ENCODE measurements at places on chromosomes 5 and 9. TPM values are rescaled to one million over a fixed set of nuclear protein-coding genes. Genes with fewer than 3 reads are reported as not detected.

Gene SPINK13
- not detected for total RNA-seq

Gene EDIL3
- not detected for total RNA-seq

Gene PCDHGA5
- total RNA-seq: 1.2 TPM

Gene IFNA13
- total RNA-seq: not detected

Gene PLPPR1
- total RNA-seq: not detected

Gene CCNB1
- 12.7 TPM for total RNA-seq

Gene TMC1
- not detected for total RNA-seq

Gene MPDZ
- total RNA-seq: not detected

Gene KIF24
- total RNA-seq: 0.71 TPM

Gene PLAA
- 25.6 TPM for total RNA-seq

Gene ROR2
- total RNA-seq: 0.12 TPM

Gene OTP
- total RNA-seq: not detected

Gene RNF180
- total RNA-seq: not detected

Gene ZNF454
- not detected for total RNA-seq

- DNase-seq: no peak
These were observed 3.8 kb downstream of the ATP6V1G1 start for GRCh38 chr9:114591291-114591787.

GRCh38 chr9:126499005-126499910, 114.5 kb upstream of the LMX1B start:
- DNase-seq: peak; percentile 64

- DNase-seq: peak; percentile 73
These were observed 16.7 kb upstream of the HSD17B4 start for GRCh38 chr5:119435436-119436132.

- no peak for DNase-seq
These were observed 214.5 kb downstream of the SEC61B start for GRCh38 chr9:99436616-99437015.

- no peak for DNase-seq
These were observed 144.8 kb downstream of the GADD45G start for GRCh38 chr9:89749500-89750116.

GRCh38 chr5:131250751-131251475, 12.9 kb upstream of the CDC42SE2 start:
- DNase-seq: no peak

DNA sequence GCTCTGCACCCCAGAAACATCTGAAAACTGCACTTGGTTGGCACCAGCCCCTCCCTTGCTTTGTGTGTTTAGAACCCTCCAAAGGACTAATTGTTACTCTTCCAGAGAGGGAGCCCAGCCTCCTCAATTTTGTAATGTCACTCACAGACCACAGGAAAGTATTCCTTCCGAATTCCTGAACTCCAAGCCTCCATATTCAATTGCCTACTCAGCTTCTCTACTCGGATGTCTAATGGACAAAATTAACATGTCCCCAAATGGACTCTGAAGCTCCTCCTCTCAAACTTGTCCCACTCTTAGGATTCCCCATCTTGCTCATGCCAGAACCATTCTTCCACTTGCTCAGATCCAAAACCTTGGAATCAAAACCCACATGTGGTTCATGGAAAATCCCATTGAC, 3.9 kb upstream of the TMEM171 start:
- no peak for DNase-seq

GRCh38 chr5:167696558-167697314, 594.7 kb upstream of the WWC1 start:
- DNase-seq: no peak

- DNase-seq: no peak
These were observed 33.1 kb upstream of the MVB12B start for GRCh38 chr9:126293522-126293889.

DNA sequence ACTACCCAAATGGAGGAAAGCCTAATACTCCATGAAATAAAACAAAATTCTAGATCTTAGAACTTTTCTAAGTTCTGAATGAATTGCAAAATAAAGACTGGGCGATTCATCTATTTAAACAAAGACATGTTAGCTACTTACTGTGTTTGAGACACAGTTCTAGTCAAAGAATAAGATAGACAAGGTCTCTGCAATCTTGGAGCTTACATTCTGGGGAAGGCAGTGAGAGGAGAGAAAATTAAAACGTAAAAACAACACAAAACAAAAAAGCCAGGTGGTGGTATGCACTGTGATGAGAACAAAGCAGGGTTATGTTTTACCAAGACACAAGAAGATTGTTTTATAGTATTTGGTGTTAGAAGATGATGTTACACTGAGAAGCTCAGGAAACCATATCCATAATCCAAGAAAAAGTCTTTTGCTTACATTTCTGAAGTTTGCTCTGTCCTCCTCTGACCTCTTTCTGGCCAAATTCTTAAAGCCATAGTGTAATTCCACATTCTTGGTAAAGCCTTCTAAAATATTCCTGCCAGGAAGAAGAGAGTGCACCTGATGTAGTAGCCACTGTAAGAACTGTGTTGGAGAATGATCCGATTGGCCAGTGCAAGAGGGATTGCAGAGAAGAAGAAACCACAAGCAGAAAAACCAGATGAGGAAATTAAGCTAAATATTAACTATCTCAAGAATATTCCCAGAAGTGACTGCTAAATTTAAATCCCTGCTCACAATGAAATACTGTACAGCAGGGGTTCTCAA, 218.4 kb downstream of the PCSK1 start:
- no peak for DNase-seq

DNA sequence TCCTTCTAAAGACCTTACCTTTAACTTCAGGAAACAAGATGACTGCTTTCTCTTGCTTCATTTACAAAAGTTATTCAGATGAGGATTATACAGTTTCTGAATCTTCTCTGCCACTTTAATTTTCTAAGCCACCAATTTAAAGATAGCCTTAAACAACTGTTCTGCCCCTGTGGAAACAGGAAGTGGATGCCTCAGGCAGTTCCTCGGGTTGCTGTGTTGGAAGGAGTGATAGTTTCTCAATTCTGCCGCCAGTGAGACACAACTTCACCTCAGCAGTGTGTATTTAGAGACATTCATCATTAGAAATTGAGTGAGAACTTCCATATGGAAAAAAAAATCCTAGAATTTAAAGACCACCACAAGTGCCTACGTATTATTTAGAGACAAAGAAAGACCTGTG, 475.1 kb upstream of the WWC1 start:
- DNase-seq: no peak

- no peak for DNase-seq
These were observed 5.3 kb upstream of the ERAP2 start for GRCh38 chr5:96871027-96871399.

DNA sequence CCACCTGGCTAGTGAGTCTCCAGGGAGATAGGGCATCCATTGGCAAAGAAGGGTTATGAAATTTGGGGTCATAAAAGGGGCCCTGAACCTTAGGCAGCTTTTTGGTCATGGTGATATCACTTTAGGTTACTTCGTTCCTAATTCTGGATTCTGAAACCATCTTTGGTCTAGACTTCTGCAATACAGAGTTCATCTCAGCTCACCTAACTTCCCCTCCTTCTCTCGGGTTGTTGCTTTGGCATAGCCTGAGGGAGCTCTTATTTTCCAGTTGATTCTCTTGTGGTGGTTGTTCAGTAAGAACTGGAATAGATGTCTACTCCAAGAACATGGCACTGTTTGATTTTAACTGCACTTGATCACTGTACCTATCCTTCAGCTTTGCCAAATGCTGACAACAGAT, 148.9 kb upstream of the RUSC2 start:
- DNase-seq: no peak

GRCh38 chr9:125142560-125143376, 560 bp downstream of the SCAI start:
- DNase-seq: peak; percentile 15

DNA sequence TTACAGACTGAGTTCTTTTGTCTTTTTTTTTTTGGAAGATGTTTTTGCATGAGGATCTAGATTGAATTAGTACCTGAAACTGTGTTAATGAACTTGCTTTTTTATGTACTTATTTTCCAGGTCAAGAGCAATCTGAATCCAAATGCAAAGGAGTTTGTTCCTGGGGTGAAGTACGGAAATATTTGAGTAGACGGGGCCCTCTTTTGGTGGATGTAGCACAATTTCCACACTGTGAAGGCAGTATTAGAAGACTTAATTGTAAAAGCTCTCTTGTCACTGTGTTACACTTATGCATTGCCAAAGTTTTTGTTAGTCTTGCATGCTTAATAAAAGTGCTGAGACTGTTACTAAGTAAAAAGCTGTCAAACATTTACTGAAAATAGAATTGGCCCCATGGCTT, 14.5 kb downstream of the SLC23A1 start:
- no peak for DNase-seq

DNA sequence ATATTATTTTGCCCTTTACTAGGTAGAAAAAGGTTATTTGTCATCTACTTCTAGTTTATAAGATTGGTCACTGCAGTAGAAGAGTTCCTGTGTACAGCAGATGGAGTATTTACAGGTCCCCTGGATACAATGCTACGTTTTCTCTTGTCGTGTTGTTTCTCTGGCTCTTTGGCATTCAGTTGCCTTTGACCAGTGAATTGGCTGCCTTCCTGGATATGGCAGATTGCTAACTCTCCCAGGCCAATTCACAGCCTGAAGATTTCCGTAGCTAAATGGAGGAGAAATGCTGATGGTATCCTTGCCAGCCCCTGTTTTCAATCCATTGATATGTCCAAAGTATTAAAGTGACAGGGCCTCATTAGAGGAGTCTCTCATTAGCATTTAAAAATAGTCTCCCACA, 32.5 kb upstream of the GNAQ start:
- no peak for DNase-seq

GRCh38 chr5:16866273-16866672, 69.8 kb downstream of the MYO10 start:
- no peak for DNase-seq

GRCh38 chr5:78509145-78509865, 139.3 kb downstream of the LHFPL2 start:
- no peak for DNase-seq

GRCh38 chr5:127313847-127314473, 23.4 kb downstream of the MEGF10 start:
- peak; percentile 50 for DNase-seq

DNA sequence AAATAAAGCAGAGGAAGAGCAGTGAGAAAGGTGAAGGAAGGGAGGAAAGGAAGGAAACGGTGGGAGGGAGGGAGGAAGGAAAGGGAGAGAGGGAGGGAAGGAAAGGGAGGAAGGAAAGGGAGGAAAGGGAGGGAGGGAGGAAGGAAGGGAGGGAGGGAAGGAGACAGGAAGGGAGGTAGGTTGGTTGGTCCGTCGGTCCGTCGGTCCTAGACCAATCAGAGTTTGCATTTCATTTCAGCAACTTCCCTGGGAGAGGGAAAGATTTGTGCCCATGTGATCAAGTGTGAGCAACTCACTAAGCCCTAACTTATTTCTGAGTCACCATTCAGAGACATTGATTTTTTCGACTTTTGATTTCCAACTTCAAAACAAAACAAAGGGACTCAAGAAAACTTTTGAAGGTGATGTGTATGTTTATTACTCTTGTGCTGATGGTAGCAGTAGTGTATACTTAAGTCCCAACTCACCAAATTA, 18.8 kb downstream of the NANS start:
- DNase-seq: no peak

GRCh38 chr9:87991151-87991870, 17.0 kb upstream of the CDK20 start:
- DNase-seq: no peak

- no peak for DNase-seq
These were observed 6.6 kb upstream of the ARSI start for GRCh38 chr5:150309101-150309885.

DNA sequence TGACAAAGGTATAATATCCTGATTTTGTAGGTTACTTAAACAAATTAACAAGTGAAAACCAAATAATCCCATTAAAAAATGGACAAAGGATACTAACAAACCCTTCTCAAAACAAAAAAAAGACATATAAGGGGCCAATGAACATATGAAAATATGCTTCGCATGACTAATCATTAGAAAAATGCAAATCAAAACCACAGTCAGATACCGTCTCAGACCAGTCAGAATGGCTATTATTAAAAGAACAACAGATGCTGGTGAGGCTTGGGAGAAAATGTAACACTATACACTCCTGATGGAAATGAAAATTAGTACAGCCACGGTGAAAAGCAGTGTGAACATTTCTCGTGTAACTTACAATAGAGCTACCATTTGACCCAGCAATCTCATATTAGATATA, 1542.2 kb upstream of the CDH9 start:
- no peak for DNase-seq

- no peak for DNase-seq
These were observed 861 bp downstream of the MTX3 start for GRCh38 chr5:79990205-79990597.

DNA sequence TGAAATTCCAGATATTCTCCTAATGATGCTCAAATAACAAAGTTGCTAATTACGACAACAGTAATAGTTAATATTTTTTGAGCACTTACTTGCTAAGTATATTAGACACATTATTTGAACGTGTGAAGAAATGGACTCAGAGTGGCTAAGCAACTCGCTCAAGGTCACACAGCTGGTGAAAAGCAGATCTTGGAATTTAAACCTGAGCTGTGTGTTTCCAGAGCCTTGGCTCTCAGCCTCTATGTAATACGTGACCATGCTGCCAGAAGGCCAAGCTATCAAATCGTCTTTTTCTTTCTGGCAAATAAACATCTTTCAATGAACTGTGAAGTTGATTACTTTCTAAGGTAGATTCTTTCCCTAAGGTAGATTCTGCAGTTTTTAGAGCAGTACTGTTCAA, 61.6 kb downstream of the KCTD16 start:
- DNase-seq: no peak

- no peak for DNase-seq
These were observed 20.7 kb downstream of the COL5A1 start for GRCh38 chr9:134662143-134662876.

- no peak for DNase-seq
These were observed 420.8 kb upstream of the GRAMD2B start for GRCh38 chr5:126002222-126002897.

DNA sequence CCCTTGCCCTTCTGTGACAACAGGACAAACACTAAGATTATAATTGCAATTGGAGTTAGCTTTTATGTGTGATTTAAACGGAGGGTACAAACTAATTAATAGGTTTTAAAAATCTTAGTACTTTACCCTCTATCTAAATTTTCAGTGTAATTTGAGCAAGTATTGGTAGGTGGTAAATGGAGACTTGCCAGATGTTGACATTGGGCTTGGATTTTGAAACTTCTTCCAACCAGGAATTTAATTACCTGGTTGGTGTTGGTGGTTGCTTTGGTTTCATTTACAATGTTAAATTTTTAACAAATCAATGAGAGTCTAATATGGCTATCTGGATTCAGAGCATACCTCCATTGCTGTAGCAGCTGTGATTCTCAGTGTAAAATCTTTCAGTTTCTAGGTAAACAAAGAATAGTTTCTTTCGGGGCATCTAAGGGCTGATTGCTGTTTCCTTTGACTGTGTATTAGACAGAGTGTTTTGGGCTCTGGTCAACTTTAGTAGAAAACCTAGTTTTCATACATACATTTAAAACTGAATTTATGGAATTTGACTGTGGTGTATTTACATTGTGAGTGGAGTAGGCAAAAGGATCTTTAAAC, 1.9 kb downstream of the DAPK1 start:
- no peak for DNase-seq

GRCh38 chr9:112081918-112082729, 93.0 kb downstream of the SUSD1 start:
- no peak for DNase-seq

Data from activated B cell treated with CpG ODN at 0.5 μM for 24 hours (primary cell).